ENCODE measurements at places on chromosomes 5 and 9.

- DNase-seq = no peak
Measured at GRCh38 chr5:12805165-12805698, 901.0 kb upstream of the CTNND2 start.

DNA sequence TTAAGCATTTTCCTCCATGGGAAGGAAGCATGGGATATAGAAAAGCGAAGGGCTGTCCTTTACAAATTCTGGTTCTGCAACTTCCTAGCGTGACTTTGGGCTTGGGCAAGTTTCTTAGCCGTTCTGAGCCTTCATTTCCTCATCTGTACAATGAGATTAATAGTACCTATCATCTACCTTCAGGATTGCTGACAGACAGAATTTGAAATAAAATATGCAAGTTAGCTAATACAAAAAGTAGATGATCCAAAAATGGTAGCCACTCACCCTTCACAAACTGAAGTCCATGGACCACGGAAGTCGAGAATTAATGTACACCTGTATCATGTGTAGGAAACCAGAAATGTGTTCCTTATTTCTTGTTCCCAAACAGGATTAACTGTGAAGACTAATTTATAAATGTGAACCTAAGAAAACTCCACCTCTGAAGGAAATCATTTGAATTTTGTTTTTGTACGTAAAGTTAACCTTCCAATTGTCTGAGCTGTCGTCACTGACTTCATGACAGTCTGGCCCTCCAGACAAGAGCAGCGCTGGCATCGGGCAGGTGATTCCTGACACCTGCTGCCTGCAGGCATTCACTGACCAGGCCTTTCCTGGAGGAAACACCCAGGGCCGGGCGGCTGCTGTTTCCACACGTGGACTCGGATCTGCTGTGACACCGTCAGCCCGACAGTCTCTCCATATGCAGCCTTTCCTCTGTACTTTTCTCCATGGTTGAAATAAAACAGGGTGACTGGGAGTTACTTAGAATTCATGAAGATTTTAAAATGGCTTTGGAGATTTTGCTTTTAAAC, 63.4 kb downstream of the PSMB7 start:
- no peak for DNase-seq

DNA sequence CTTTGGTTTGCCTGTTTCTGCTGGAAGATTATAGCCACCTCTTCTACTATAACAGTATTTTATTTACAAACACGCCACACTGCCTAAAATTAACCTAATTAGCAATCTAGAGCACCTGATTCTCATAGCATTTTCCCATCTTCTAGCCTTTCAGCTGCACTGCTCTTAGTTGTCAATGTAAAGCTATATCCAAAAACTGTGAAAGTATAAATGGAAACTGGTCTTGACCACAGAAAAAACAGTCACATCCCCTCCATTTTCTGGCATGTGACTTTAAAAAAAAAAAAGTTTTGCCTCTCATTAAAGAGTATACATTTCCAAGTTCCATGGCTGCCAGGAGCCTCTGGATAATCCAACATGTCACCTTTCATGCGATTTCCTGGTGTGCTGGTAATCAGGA, 287.8 kb downstream of the DTWD2 start:
- no peak for DNase-seq

DNA sequence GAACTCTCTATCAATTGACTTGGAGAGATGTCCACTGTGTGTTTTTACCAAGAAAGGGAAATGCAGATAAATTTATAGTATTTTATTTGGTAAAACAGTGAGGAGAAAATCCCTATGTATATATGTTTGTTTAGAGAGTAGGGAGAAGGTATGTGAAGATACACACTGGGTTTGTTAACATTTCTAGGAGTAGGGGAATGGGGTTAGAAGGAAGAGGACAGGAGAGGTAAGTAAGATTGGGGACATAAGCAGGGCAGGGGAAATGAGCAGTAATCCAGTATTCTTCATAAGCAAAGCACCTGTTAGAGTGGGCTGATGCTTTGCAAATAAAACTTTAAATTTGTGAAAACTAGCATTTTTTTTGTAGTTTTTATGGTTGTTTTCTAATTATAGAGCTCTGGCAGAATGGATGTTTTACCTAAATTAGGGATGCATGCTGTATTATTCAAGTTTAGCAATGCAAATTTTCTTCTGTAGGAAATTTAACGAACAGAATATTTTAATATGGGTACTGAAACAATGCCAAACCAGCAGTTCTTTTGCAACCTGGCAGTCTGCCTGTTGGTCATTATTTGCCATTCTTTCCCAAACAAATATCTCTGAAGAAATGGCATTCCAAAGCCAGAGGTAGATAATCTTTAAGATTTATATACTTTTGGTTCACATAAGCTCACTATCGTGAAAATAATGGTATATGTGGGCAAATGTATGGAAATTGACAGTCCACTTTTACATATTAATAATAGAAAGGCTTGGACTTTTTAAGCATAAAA, 19.4 kb upstream of the DCP2 start:
- no peak for DNase-seq

- no peak for DNase-seq
Measured at GRCh38 chr9:126114850-126115460, 211.7 kb upstream of the MVB12B start.

- DNase-seq = peak; percentile 35
Measured at GRCh38 chr5:32710550-32711361, at the start of gene NPR3. NPR3 (plus strand) TSS chr5:32711321; CDS start chr5:32711777, 456 bp downstream.

GRCh38 chr5:44932922-44933585, 124.3 kb downstream of the MRPS30 start:
- no peak for DNase-seq

GRCh38 chr5:41522193-41522786, 11.9 kb upstream of the PLCXD3 start:
- no peak for DNase-seq

DNA sequence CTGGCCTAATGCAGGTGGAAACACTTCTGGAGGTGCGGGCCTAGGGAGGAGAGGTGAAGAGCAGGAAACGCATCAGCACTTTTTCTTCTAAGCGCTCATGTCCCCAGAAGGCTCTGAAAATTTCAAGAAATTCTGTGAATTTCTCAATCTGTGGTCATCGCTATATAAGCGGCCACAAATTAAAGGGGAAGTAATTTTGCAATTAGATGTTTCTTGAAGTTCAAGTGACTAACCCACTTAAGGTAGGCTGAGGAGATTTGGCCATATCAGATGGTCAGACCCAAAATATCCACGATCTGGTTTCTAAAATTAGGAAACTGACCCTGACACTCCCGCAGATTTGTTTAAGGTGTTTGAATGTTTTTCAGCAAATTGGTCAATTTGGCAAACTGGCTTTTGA, 16.6 kb upstream of the HMGCR start:
- DNase-seq = no peak

- no peak for DNase-seq
Measured at GRCh38 chr9:2497666-2498400, 123.8 kb upstream of the VLDLR start.

GRCh38 chr5:109451146-109451545, 41.4 kb upstream of the PJA2 start:
- no peak for DNase-seq

GRCh38 chr5:93336330-93337110, 244.5 kb downstream of the NR2F1-AS1 start:
- no peak for DNase-seq

Data from fibroblast of villous mesenchyme (primary cell).